Heart left ventricle (tissue), 16 donors: ENCODE measurements at places on chromosomes 11 and 22. TPM values are rescaled to one million over a fixed set of nuclear protein-coding genes. Genes with fewer than 3 reads are reported as not detected.

- DNase-seq: no peak
Observed at GRCh38 chr11:61609000-61609979, 28.4 kb upstream of the SYT7 start.

DNA sequence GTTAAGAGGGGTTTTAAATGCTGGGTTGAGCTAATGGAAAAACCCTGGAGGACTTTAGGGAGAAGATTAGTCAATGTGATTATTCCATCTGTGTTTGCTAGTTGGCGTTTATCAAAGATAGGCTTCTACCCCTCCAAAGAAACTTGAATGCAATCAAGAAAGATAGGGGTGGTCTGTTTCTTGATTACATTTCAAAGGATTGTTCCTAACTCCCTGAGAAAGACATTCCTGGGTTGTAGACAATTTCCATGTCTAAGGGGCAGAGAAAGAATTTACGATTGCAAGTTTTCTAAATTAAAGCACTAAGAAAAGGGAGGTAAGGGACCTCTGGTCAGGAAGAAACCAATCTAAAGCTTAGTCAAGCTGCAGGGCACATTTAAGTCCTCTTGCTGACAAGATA, 2268.7 kb downstream of the LRRC4C start:
- DNase-seq: no peak

DNA sequence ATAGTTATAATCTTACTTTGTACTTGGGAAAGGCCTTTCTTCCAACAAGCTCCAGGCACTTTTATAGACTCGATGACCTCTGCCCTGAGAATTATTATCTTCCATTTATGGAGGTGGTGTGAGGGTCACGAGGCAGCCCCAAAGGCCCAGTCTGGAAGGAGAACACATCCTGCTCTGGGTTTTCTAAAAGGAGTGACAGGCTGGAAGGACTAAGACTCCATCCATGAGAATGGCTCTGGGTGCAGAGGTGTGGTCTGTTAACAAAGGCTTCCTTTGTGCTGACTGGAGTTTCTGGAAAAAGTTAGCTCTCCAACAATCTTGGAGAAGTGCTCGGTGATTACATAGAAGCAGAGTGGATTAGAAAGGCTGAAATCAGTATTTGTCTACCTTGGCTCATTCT, 74.7 kb upstream of the SESN3 start:
- DNase-seq: no peak

DNA sequence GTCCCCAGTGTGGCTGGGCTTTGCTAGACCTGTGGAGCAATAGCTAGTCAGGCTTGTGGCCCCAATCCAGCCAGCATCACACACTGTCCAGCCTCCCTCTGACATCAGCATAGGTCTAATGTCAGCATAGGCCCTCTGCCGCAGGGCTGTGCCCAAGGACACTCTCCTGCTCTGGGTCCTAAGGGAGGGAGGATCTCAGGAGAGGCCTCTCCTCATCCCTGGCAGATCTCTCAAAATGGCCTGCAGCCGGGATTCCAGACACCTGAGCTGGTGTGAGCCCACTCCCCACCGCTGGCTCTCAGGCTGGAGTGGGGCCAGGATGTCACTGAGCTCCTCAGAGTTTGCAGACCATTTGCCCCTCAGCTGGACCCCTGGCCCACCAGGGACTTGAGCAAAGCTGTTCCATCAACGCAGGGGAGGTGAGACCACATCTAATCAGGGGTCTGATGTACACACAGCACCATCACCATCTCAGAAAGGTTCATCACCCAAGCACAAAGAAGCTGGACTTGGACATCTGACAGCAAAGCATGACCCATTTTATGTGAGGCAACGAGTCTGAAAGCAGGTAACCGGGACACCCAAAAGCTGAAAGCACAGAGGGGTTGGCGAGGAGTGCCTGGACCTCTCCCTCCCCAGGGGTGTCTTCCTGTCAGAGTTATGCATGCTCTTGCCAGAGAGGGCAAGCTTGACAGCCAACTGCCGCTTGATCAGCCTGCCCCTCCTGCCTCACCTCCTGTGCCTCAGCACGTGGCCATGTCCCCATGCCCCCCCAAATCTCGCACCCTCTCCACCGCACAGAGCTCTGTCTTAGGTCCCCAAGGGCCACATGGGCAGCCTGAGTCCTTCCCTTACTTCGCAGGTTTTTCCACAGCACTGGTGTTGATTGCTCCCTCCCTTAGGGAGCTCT, 69.7 kb upstream of the SEPTIN5 start:
- no peak for DNase-seq

DNA sequence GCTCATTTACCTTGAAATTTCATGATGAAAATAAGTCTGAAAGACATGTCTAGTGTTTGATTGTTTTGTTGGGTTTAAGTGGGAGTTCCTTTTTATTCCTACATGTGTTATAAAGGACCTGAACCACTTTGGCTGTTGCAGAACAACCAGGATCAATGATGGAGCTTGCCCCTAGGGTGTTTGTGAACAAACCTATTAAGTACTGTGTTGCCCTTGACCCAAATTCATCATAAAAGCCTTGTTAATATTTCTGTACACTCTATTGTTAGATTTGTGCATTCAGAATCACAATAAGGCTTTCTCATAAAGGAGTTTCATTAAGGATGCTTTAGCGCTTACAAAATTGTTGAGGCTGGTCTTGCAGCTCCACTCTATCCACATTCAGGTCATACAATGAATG, 452.6 kb downstream of the NELL1 start:
- no peak for DNase-seq

PRRG4 gene
- total RNA-seq: 0.70 TPM

ARSA gene
- total RNA-seq: 29.7 TPM
